ENCODE measurements at places on chromosomes 5 and 9.
A peak's percentile ranks its signal among the peaks of the same experiment; 100 is the strongest.

GRCh38 chr5:109468737-109469420, 59.1 kb upstream of the PJA2 start:
- peak; percentile 89 for DNase-seq

GRCh38 chr5:21140987-21141386, 1153.0 kb upstream of the CDH18 start:
- no peak for DNase-seq

DNA sequence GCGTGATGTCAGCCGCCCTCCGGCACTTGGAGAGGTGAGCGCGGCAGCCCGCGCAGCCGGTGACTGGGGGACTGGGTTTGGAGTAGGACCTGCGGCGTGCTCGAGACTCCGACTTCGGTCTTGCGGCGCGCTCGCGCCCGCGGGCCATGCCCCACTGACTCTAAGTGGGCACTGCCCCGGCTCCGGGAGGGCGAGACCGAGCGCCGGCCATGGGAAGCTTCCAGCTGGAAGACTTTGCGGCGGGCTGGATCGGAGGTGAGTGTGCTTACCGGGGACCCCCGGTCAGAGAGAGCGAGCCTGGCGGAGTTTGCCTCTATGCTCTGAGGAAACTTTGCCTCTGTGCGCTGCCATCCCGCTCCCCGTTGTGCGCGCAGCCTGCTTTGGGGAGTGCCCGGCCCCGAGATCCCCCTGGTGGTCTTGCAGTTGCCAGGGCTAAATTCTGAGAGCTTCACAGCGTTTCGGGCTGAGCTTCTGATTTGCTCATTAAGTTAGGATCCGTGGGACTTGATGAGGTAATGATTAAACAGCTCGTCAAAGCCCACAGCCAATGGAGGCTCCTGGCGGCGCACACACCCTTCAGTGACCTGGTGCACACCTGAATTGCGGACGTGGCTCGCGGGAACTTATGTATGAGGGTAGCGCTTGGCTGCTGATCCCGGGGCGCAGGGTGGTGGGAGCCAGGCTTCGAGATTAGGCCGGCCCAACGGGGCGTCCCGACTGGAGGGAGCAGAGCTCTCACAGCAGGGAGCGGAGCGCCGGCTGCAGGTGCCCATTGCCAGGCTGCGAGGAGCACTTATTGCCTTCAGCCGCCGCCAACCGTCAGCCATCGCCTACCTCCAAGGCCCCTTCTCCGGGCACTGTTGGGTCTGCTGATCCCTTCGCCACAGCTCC, at the start of gene SLC25A48:
TSS of gene SLC25A48 (plus strand) at position 25 of the 891 bp plus-strand sequence. CDS start at position 210, 185 bp downstream.
- DNase-seq: peak; percentile 48

DNA sequence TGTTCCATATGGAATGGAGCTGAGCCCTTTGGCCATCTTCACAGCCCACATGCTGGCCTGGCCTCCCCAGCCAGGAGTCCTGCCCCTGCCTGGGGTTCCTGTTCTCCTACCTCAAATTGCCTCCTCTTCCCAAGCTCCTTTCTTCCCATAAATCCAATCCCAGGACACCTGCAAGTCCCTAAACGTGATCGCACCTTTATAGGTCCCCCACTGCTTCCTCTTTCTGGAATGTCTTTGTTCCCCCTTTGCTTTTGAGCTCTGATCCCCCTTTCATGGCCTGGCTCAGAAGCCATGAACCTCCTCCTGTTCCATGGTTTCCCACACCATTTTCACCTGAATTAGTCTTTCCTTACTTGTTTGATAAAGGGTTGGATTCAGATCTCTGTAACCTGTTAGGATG, 68.5 kb downstream of the TRPC7 start:
- no peak for DNase-seq

DNA sequence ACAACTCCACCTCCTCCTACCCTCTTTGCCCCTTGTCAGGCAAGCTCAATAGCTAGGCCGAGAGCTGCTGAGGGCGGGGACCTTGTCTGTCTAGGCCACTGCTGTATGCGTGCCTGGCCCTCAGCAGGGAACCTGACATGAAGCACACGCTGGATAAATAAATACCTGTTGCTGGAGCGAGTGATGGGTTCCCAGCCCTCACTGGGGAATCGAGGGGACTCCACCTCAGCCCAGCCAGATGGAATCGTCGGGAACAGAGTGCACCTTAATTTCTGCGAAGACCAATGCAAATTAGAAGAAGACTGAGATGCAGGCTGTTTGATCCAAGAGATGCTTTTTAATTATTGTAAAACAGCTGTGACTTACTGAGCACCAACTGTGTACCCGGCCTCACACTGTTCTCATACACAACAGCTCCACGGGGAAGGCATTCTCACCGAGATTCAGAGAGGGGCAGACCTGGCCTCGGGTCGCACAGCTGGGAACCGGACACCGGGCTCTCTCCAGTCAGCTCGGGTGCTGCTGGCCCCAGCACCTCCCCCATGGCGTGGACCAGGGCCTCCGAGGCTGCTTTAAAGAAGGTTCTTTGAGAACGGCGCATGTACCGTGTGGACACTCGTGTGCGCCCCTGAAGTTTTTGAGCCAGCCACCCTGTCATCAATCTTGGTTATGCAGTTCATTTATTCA, 109.7 kb upstream of the IER5L start:
- no peak for DNase-seq

DNA sequence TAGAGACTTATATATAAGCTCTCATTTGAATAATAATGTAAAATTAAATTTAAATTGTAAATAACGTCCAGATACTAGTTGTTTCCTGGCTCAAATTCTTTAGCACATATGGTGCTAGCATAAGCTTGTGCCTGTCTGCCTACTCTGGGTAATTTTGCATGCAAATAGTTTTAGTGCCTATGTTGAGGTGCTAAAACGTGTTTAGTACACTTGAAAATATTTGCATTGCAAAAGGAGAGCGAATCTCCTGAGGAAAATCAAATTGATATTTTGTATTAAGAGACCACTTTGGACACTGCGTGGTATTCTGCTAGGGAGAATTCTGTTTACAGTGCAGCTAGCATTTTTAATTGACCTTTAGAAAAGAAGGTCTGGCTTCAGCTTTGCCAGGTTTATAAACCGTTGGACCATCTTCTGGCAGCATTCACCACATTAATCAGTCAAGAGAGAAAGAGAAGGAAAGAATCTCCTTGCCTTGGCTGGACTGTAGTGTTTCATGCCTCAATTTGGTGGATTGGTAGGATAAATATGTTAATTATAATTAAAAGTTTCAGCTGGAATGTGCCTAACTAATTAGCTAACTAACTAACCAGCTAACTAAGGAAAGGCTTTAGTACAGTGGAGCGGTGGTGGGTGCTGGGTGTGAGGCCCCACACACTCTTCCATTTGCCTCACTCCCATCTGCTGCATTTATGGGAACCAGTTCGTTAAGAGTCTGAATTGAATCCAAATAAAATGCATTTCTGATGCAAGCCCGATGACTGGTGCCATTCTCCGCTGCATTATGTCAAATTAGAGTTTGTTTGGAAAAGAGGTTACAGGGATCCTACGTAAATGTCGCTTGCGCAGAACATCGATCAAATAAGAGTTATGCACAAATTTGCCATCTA, 150.1 kb upstream of the MPDZ start:
- no peak for DNase-seq

- no peak for DNase-seq
Measured at GRCh38 chr5:147617191-147617606, 107.3 kb upstream of the DPYSL3 start.

- DNase-seq: no peak
Measured at GRCh38 chr9:131545003-131545785, at the start of gene PRRT1B. Gene PRRT1B (plus strand): TSS chr9:131545523. CDS start chr9:131545616, 93 bp downstream.

DNA sequence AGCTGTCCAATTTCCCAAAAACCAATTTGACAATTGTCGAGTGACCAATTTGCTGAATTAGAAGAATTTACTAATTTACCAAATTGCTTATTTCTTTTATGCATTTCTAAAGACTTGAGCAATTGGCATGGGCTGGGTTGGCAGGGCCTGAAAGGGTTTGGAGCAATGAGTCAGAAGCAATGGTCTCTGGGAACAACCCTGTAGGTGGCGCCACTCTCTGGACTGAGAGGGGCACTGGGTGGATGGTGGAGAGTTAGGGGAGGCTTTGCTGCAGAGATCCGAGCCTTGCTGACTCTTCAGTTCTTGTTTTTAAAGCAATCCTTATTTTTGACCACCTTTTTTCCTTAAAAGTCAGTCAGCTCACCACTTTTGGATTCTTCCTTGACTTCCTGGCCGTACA, 71.5 kb upstream of the RPS23 start:
- DNase-seq: peak; percentile 36

- DNase-seq: peak; percentile 64
Measured at GRCh38 chr5:95808686-95809413, 13.7 kb downstream of the GLRX start.

DNA sequence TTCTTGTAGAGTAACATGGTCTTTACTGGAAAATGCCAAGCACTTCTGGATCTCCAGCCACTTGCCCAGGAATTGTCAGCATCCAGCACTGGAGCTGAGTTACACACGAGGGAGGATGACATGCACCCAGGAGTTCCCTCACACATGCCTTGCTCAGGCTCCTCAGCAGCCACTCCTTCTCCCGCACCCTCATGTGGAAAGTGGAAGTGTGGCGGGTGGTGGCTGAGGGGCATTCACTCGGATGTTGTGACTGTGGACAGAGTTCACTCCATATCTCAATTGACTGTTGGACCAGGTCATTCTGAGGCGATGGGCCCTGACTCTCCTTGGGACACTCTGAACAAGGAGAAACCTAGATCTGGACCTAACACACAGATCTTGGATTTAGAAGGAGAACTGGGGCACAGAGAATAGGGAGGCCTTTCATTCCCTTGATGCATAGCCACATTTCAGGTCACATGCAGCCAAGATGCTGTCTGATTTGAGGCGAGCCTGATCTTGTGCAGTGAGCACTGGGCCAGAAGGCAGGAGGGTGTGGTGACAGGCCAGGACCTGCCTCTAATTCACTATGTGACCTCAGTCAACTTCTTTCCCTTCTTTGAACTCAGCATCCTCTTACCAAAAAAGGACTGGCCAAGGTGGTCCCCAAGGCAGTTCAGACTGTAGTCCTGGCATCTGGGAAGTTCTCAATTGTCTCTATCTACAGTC, 62.1 kb downstream of the CYSTM1 start:
- DNase-seq: no peak

DNA sequence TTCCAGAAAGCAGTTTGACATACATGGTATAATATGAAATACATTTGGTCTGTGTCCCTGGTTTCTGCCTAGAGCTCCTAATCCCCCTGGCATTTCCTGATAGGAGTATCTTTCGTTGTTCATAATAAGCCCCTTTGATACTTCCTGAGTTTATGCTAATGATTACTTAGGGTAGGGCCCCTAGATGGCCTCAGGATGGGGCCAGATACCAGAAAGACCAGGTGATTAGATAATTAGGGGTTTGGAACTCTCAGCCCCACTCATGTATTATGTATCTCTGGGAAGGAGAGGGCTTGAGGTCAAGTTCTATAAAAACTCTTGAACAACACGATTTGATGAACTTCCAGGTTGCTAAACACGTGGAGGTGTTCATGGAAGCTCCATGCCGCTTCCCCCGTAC, 163.3 kb upstream of the ZNF608 start:
- DNase-seq: no peak

DNA sequence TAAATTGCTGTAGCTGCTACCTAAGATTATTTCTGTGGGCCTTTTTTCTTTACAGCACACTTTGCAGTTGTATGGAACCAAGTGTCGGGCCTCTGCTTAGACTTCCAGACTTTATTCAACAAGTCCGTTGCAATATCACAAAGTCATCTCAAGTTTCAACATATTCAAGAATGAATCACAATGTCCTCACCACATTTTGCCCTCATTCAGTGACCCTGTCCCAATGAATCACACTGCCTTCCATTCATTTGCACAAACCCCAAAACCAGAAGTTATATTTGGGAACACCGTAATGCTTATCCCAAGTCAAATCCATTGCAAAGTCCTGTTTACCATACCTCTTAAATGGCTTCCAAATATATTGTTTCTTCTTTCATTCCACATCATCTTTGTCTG, 439.6 kb downstream of the CSNK1G3 start:
- DNase-seq: peak; percentile 94

DNA sequence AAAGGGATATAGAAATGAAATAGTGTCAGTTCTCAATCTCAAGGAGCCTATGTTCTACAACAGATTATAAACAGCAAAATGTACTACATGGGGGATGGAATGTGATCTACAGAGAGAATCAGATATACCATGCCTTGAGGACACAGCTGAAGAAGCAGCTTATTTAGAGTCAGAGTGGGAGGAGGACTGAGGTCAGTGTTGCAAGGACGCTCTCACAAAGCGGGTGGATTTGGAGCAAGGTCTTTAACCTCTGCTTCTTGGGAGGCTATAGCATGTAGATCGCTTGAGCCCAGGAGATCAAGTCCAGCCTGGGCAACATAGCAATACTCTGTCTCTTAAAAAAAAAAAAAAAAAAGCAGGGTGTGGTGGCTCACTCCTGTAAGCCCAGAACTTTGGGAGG, 32.8 kb upstream of the PLIN2 start:
- no peak for DNase-seq

DNA sequence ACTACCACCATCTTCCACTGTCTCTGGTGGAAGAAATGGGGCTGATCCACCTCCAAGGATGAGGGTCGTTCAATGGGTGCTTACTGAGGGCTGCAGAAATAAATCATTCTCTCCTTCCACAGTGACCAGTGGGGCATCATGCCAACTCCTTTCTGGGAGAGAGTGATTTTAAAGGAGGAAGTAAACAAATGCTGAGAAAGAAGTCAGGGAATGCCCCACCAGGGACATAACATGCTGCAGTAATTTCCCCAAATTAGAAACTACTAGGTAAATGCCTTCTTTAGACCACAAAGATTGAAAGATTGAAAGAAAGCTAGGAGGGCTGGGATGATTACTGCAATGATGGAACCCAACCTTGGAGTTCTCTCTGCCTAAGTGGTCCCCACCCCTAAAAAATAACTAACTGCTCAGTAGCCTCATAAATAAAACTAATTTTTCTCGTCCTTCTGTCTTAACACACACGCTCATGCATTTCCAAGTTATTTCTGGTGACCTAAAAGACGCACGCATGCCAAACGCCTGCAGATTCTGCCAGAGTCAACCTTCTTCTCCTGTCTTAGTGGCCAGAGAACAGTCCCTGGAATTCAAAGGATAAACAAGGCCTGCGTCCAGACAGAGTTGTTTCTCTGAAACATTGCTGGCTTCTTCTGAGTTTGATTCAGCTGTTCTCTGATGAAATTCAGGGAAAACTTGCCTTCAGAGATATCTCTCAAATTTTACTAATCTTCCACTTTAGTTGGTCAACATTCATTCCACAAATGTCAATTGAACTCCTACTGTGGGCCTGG, 250.0 kb downstream of the NR3C1 start:
- peak; percentile 40 for DNase-seq

GRCh38 chr5:165525271-165525670, 2019.9 kb downstream of the MAT2B start:
- no peak for DNase-seq

DNA sequence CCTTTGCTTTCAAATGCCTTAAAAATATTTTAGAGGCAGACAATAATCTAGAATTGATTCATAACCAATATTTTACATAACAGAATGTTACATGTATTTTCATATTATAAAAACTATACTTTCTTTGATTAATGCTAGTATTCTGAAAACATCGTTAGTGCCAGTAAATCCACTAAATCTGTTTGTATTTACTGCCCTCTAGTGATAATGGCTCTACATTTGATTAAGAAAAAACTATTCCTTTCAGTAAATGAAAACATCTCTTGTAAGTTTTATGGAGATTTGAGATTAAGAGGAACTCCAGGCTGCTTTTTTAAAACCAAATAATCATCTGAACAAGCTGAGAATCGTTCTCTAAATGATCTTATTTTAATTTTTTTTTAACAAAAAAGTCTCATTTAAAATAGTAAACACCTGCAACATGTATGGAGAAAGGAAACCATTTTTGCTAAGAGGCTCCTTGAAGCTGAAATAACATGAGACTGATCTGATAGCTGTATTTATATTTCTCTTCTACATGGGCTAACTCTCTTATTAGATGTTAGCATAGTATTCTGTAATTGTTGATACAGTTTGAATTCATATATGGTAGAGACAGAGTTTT, 424.7 kb downstream of the RAB3C start:
- peak; percentile 15 for DNase-seq

GRCh38 chr9:14836885-14837284, 73.3 kb downstream of the FREM1 start:
- DNase-seq: no peak
